CD14-positive monocyte (primary cell): ENCODE measurements at places on chromosomes 7 and 10.

- no peak for DNase-seq
Measured at GRCh38 chr7:97847791-97848190, 24.4 kb downstream of the ASNS start.

- no peak for DNase-seq
Measured at GRCh38 chr7:51187941-51188340, 128.7 kb downstream of the COBL start.

DNA sequence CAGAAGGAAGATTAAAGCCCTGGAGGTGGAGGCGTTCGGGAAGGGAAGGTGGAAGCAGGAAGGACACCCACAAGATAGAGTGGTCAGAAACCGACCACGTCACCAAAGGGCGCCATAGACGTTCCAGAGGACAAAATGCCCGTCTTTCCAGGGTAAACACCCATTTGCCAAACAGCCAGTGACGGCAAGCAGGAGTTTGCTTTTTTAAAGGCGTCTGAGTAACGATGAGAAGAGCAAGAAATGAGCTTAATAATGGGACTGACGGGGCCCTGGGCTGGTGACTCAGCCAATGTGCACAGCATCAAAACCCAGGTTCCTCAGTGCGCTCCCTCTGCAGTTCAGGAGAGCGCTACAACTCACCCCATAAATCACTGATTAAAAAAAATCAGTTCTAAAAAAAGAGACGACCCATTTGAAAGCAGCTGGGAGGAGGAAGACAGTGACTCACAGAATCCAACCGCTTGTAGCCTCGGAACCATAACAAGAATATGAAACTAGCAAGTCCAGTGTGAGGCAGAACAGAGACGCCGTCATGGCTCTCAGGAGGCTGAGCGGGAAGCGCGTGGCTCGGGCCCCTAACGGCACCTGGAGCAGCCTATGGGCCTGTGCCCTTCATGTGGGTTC, 5.9 kb downstream of the DIP2C start:
- no peak for DNase-seq

DNA sequence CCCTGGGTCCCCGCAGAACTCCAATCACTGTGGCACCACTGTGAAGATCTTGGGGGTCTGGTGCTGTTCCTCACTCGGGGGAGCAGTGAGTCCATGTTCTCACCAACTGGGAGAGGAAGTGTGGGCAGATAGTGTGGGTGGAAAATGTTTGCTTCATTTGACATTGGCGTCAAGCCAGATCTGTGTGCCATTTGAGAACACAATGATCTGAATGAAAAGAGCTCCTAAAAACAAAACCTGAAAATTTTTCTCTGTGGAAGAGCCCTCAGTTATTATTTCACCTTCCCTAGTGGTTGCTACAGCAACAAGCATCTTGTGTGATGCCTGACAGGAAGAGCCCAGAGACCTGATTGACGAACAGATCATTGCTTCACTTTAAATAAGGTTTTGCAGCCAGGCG, 125.6 kb downstream of the VIPR2 start:
- no peak for DNase-seq
